ENCODE measurements at places on chromosomes 13 and 19.
A peak's percentile ranks its signal among the peaks of the same experiment; 100 is the strongest.

DNA sequence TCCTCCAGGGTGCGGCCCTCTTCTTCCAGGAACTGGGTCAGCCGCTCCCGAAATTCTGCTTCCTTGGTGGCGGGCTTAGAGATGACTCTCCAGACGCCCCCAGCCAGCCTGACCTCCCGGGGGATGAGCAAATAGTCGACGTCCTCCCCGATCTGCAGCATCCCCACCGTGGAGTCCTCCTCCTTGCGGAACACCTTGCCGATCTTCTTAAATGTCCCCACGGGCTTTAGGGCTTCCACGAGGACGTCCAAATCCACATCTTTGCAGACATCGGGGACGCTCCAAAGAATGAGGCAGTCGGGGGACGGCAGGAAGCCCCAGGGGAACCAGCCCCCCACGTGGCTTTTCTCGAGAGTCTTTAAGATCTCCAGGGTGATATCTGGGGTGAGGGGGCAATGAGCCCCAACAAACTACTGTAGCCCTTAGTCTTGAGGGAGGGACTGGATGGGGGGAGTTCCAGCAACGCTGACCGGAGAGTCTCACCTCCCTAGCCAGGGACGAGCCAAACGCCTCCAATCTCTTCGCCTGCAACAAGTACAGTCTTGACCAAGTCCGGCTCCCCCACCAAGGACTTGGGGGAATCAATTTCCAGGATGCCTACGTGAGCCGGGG lies 608 bp downstream of the CCDC8 start:
- DNase-seq: no peak

DNA sequence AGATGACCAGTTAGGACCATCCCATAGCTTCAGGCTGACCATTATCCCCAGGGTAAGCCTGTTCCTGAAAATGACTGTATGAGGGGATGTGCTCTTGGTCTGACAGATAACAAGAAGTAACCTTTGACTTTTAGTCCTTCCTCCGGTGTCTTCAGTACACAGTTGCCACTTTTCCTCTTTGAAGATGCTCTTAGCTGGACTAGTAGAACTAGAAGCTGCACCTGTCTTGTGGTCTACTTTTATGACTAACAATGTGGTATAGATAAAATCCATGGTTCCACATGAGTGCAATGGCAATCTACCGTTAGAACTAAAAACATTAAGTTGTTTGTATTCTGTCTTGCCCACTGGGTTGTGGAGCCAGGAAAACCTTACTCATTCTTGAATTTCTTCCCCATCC lies 5.9 kb upstream of the RUBCNL start:
- no peak for DNase-seq

- DNase-seq: no peak
Observed at GRCh38 chr13:33183431-33184111, 102.0 kb downstream of the STARD13 start.

GRCh38 chr13:47408546-47409319 lies 511.9 kb upstream of the HTR2A start:
- DNase-seq: no peak

DNA sequence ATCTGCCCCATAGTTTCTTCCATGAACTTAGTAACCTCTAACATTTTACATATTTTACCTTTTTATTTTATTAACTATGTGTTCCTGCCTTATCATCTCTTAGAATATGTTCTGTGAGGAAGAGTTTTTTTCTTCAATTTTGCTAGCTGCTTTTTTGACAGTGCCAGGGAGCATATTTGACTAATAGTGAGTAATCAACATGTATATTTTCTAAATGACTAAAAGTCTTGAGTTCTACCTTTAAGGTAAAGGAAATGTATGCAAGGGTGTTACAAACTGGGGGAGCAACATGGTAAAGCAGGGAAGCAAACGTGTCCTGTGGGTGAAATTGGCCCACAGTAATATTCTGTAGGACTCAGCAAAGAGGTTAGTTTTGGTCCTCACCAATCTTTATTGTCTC lies 165.5 kb downstream of the NBEA start:
- DNase-seq: no peak

DNA sequence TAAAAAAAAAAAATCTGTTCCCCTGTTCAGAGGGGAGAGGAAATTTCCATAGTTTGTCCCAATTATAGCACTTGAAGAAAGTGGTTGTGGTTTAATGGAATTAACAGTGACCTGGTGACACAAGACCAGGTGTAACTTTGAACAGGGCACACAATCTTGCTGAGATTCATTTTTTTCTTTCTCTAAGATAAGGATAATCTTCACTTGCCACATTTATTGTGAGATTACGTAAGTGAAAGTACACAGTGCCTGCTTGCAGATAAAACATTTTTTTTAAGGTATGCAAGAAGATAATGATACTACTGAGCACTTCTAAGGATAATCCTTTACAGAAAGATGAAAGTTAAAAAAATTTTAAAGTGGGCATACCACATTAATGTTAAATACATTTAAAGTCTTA lies 448.1 kb downstream of the DIAPH3 start:
- DNase-seq: no peak

DNA sequence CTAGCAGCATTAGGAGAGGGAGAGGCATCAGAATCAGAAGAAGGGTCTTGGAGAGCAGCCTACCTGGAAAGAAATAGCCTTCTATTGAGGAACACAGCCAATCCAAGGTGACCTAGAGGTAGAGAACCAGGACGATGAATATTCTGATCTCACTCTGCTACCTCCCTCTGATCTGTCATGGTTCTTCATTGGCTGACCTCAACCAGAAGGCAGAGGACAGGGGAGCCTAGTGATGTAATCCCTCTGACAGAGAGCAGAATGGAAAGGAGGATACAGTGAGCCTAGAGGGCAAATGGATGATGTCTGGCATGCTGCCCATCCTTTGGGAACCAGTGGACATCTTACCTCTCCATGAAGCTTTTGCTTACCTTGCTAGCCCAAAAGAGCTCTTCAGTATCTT lies 3.6 kb downstream of the ZNF507 start:
- DNase-seq: no peak

DNA sequence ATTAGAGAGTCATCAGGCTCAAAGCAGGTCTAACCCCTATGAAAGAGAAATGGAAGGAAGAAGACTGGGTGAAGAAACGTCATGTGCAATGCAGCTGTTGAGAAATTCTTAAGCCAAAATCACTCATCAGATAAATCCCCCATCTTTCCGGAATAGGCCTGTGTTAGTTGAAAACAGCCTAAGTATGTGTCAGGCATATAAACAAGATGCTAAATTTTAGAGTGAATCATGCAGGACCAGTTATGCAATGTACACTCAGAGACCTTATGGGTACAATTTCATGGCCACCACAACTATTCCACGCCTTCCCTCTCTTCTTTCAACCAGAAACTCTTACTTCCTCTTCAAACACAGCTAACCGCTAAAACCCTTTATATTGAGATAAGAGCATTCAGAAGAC lies 717.7 kb upstream of the ATXN8OS start:
- no peak for DNase-seq

DNA sequence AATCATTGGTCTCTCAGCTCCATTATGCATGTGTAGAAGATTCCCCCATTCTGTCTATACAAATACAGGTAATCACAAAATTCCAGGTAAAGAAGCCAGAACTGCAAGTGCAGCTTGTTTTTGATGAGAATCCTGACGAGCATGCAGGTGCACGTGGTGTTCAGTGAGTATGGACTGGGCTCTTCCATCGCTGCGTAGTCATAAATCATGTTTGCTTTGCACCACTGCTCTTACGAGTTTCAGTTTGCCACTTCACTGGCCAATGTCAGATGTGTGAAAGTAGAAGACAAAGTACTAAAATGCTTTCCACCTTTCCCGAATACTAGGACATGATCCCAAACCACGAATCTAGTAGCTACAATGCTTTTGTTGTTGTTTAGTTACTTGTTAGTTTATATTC lies 390.7 kb downstream of the LIG4 start:
- no peak for DNase-seq

DNA sequence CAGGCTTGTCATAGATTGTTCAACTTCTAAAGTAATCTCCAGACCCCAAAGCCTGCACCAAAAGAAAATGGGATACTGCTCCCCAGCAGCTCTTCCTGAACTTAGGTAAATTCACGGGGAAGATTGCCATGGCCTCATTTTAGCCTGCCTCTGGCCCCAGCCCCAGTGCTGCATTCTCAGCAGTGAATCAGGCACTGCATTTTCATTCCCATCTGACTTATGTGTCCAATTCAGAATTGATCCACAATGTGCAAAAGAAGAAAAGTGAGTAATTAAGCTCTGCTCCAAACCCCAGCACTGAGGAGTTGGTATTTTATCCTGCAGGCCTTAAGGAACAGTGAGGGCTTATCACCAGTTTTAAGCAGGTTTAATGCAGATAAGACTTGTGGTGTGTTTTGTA lies 176.4 kb downstream of the KCTD12 start:
- DNase-seq: no peak

DNA sequence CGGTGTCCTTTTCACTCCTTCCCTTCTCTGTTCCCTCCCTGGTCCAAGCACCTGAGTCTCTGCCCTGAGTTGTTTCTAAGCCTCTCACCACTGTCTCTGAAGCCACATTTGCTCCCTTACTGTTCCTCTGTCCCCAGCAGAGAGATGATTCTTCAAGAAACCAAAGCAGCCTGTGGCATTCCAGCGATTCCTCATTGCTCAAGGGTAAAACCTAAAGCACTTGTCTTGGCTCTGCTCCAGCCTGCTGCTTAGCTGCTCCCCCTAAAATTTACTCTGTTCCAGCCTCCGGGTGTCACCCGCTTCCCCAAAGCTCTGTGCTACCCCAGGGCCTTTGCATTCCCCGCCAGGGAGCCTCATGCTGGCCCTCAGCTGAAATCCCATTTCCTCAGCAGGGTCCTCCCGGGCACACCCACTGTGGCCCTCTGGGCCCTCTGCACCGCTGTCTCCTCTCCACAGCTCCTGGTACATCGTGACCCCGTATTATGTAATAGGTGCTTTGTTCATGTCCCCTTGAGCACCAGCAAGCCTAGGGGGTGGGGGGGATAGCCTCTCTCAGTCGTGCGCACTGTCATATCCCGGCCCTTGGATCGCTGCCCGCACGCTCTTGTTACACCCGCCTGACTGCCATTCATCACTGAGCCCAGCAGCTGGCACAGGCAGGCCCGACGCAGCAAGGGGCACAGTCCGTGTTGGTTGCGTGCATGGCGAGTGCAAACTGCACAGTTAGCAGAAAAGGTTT lies 15.8 kb downstream of the TECR start:
- DNase-seq: no peak

- no peak for DNase-seq
Observed at GRCh38 chr13:77767413-77767812, 69.9 kb downstream of the SLAIN1 start.

DNA sequence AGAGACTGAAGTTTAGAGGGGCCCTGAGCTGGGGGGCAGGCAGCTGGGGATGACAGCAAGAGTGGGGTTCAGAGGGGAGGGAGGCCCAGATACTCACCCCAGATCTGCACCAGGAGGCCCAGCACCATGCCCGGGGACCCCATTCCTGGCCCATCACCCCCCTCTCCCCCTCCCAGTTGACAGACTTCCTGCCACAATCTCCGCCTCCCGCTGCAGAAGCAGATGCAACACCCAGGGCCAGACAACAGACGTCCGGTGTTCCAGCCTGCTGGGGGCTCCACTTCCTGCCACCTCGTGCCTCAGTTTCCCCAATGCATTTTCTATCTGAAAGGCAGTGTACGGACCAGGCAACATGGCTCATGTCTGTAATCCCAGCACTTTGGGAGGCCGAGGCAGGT lies at the start of gene TMIGD2:
Gene TMIGD2 (minus strand): TSS at position 147 of the 398 bp plus-strand sequence. CDS start 4 bp downstream, at position 143.
- DNase-seq: no peak

DNA sequence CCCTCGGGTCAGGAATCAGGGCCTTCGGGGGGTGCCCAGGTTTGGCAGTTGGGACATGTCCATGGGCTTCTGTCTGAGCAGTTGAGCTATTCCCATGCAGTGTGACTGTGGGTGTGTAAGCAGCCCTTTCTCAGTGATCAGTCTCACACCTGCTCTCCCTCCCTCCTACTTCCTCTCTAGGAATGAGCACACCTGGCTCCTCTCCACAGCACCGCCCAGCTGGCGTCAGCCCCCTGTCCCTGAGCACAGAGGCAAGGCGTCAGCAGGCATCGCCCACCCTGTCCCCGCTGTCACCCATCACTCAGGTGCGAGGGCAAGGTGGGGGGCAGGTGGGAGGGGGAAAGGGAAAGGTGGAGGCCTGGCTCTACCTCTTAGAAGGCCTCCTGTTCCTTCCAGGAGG lies 25.9 kb downstream of the COMP start:
- DNase-seq: no peak

GRCh38 chr19:34368338-34368737 lies 3.3 kb downstream of the GPI start:
- no peak for DNase-seq

- DNase-seq: peak; percentile 31
Observed at GRCh38 chr13:26075498-26075897, 23.7 kb upstream of the SHISA2 start.

- DNase-seq: no peak
Observed at GRCh38 chr13:21974741-21975140, 303.9 kb downstream of the FGF9 start.

DNA sequence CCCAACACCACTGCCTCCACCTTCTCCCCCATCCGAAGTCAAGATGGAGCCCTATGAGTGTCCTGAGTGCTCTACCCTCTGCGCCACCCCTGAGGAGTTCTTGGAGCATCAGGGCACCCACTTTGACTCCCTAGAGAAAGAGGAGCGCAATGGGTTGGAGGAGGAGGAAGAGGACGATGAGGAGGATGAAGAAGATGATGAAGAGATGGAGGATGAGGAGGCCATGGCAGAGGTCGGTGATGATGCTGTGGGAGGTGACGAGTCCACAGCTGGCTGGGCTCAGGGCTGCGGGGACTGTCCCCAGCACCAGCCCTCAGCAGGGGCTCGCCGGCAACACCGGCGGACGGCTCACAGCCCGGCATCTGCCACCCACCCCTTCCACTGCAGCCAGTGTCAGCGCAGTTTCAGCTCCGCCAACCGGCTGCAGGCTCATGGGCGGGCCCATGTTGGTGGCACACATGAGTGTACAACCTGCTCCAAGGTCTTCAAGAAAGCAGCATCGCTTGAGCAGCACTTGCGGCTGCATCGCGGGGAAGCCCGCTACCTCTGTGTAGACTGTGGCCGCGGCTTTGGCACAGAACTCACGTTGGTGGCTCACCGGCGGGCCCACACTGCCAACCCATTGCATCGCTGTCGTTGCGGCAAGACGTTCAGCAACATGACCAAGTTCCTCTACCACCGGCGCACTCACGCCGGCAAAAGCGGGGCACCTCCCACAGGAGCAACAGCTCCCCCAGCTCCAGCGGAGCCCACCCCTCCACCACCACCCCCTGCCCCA lies 5.0 kb downstream of the ZNF526 start:
- no peak for DNase-seq

GRCh38 chr13:77033717-77034302 lies 6.9 kb upstream of the FBXL3 start:
- peak; percentile 35 for DNase-seq

- DNase-seq: peak; percentile 33
Observed at GRCh38 chr13:30422054-30422839, at the start of gene UBE2L5. TSS of gene UBE2L5 (plus strand) at chr13:30422493. CDS start at chr13:30427991, 5,498 bp downstream.

- DNase-seq: no peak
Observed at GRCh38 chr13:108734676-108735075, 105.3 kb downstream of the MYO16 start.

DNA sequence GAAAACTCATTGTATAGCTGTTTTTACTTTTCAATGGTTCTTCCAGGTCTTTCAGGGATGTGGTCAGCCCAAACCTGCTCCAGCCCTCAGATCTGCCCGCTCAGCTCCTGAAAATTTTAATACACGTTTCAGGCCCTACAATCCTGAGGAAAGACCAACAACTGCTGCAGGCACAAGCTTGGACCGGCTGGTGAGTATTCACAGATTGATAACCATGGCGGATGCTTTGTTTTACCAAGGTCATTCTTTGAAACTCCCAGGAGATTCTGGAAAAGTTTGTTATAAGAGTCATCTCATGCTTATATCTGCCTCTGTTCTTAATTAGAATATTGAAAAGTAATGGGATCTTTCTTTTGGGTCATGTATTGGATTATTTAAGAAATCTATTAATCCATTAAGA lies 173.5 kb downstream of the DCT start:
- no peak for DNase-seq

GRCh38 chr19:27833031-27833430 lies 1379.9 kb downstream of the UQCRFS1 start:
- DNase-seq: no peak

Data from foreskin melanocyte (primary cell).